Liver (tissue), 10 donors: ENCODE measurements at places on chromosomes 1 and 21. TPM values are rescaled to one million over a fixed set of nuclear protein-coding genes. Genes with fewer than 3 reads are reported as not detected.

Gene RXRG
- total RNA-seq = not detected

Gene EIF2D
- 30.0 TPM for total RNA-seq

Gene MMP23B
- 4.2 TPM for total RNA-seq

GRCh38 chr1:26540351-26540750 lies 10.8 kb downstream of the RPS6KA1 start:
- H3K27ac ChIP-seq = no peak overlapping the region
- no peak for DNase-seq
- no peaks in the 10 kb centered on the region for H3K27me3 ChIP-seq
- H3K4me1 ChIP-seq = peaks cover 2% of the 10 kb centered on the region

- no peak overlapping the region for H3K4me3 ChIP-seq
- H3K27me3 ChIP-seq = no peaks in the 10 kb centered on the region
- no peak for DNase-seq
- no peaks in the 10 kb centered on the region for H3K36me3 ChIP-seq
Observed at GRCh38 chr1:70720109-70720508, 309.0 kb downstream of the CTH start.

DNA sequence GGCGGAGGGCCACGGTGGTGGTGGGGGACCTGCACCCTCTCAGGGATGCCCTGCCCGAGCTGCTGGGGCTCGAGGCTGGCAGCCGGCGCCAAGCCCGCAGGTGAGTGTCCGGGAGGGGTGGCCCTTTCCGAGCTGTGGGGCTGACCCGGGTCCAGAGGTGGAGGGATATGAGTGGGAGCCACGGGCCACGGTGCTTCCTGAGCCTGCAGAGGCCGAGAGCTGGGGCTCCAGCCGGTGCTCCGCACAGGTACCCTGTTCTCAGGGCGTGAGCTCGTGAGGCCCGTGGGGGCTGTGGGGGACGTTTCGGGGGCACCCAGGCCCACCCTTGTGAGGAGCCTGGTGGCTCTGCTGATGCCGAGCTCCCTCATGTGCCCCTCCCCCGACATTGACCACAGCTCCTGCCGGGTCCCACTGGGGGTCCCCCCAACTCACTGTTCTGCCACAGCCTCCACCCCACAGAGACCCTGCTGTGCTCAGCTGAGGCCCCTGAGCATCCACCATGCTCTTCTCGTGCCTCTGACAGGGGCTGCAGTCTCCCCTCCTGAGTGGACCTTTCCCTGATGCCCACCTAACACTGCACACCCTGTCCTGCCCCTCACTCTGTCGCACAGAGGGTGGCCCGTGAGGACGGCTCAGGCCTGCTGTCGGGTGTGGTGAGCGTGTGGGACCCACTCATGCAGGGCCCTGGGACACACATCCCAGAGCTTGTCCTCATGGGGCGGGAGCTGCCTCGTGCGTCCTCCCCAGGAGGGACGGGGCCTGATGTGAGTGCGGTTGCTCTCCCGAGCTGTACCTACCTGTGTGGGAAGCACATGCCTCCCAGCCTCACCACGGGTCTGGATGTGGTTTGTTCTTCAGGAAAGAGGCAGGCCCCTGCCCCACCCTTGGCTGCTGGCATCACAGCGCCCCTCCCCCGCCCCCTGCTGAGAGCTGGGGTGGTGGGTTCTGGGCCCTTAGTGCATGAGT lies 27.5 kb downstream of the SLX9 start:
- no peak overlapping the region for H3K4me3 ChIP-seq
- peaks cover 6% of the 10 kb centered on the region for H3K36me3 ChIP-seq
- H3K27me3 ChIP-seq = no peaks in the 10 kb centered on the region
- H3K27ac ChIP-seq = peak overlapping the region; percentile 63
- no peak for DNase-seq

GRCh38 chr1:101131239-101131843 lies 105.5 kb upstream of the S1PR1 start:
- no peaks in the 10 kb centered on the region for H3K27me3 ChIP-seq
- no peak overlapping the region for H3K27ac ChIP-seq
- no peak overlapping the region for H3K4me3 ChIP-seq
- no peak for DNase-seq
- no peaks in the 10 kb centered on the region for H3K36me3 ChIP-seq
- peaks cover 8% of the 10 kb centered on the region for H3K4me1 ChIP-seq

GRCh38 chr1:165376041-165376810 lies 19.7 kb upstream of the LMX1A start:
- H3K4me1 ChIP-seq = peaks cover 10% of the 10 kb centered on the region
- no peaks in the 10 kb centered on the region for H3K36me3 ChIP-seq
- H3K27ac ChIP-seq = peak overlapping the region; percentile 28
- no peak for DNase-seq

DNA sequence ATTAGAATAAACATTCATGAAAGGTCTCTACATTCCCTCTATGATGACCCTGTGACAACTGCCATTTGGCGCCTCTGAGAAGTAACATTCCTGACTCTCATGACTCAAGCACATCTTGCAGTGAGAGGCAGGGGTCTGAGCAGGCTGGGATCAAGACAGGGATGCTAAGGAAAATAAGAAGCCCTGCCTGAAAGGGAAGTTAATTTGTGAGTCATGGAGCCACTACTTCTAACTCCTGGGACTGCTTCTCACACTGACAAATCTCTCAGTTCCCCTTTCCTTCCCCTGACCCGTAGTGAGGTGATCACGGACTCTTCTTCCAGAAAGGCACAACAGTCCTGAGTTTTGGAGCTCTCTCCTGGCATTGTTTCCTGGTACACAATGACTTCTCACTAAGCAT lies 231.9 kb downstream of the TNR start:
- no peak for DNase-seq
- H3K4me3 ChIP-seq = no peak overlapping the region
- no peaks in the 10 kb centered on the region for H3K36me3 ChIP-seq
- no peaks in the 10 kb centered on the region for H3K27me3 ChIP-seq
- H3K27ac ChIP-seq = no peak overlapping the region

DNA sequence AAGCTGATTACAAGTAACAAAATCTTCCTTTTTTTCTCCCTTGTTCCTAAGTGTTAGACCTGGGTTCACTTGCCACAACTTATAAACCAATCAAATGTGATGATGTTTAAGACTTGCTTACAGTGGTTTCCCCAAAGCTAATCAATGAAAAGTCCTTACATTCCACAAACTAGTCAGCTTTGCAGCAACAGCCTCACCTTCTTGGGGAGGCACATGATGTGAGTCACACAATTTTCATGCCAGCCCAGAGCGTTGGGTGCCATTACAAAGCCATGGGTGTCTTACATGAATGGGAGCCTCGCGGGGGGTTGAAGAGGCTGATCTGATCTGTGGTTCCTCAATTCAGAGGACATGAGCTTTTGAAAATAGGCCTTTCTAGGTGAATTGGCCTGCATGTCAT lies 91.6 kb upstream of the UBE2U start:
- H3K27ac ChIP-seq = no peak overlapping the region
- DNase-seq = no peak
- no peaks in the 10 kb centered on the region for H3K4me1 ChIP-seq
- H3K36me3 ChIP-seq = no peaks in the 10 kb centered on the region
- no peaks in the 10 kb centered on the region for H3K27me3 ChIP-seq

- H3K27me3 ChIP-seq = peaks cover 4% of the 10 kb centered on the region
- DNase-seq = no peak
- no peaks in the 10 kb centered on the region for H3K36me3 ChIP-seq
- H3K4me3 ChIP-seq = no peak overlapping the region
Observed at GRCh38 chr1:186626356-186626932, 53.8 kb downstream of the PTGS2 start.

DNA sequence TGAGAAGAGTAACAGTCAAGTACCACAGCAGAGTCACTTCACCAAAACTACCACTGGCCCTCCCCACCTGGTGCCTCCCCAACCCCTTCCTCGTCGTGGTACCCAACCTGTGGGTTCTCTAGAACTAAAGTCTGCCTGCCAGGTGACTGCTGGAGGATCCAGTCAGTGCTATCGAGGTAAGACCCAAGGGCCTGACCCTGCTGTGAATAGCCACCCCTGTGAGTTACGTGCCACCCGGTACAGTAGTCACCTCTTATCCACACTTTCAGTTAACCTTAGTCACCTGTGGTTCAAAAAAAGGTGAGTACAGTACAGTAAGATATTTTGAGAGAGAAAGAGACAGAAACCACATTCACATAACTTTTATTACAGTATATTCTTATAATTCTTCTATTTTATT lies 16.5 kb downstream of the TTF2 start:
- DNase-seq = no peak
- no peaks in the 10 kb centered on the region for H3K4me1 ChIP-seq
- no peak overlapping the region for H3K4me3 ChIP-seq
- H3K27ac ChIP-seq = no peak overlapping the region
- no peaks in the 10 kb centered on the region for H3K27me3 ChIP-seq

DNA sequence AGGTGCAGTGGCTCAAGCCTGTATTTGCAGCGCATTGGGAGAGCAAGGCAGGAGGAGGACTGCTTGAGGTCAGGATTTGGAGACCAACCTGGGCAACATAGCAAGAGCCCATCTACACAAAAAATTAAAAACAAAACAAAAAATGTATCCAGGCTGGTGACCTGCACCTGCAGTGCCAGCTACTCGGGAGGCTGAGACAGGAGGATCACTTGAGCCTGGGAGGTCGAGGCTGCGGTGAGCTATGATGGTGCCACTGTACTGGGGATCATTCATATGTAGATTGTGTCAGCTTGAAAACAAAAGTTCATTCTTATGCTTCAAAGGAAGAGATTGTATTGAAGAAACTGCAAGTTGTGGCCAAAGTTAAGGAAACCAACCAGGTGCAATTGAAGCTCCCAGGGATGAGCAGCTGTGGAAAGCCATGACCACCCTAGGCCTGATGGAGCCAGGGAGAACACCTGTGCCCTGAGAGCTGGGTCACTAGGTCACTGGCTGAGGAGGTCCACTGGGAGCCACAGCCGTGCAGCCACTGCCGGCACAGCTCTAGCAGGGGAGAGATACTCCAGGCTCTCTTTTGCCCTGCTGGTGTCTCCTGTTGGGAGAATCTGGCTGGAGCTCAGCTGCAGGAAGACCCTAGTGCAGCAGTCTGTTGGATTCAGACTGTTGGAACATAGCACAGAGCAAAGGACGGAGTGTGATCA lies 13.3 kb upstream of the BRWD1 start:
- H3K27ac ChIP-seq = no peak overlapping the region
- H3K4me3 ChIP-seq = no peak overlapping the region
- H3K36me3 ChIP-seq = no peaks in the 10 kb centered on the region
- no peaks in the 10 kb centered on the region for H3K27me3 ChIP-seq
- DNase-seq = no peak
- no peaks in the 10 kb centered on the region for H3K4me1 ChIP-seq

- no peaks in the 10 kb centered on the region for H3K36me3 ChIP-seq
- no peak overlapping the region for H3K27ac ChIP-seq
- H3K4me1 ChIP-seq = no peaks in the 10 kb centered on the region
- no peak overlapping the region for H3K4me3 ChIP-seq
Observed at GRCh38 chr1:171850651-171851350, 9.5 kb downstream of the DNM3 start.

DNA sequence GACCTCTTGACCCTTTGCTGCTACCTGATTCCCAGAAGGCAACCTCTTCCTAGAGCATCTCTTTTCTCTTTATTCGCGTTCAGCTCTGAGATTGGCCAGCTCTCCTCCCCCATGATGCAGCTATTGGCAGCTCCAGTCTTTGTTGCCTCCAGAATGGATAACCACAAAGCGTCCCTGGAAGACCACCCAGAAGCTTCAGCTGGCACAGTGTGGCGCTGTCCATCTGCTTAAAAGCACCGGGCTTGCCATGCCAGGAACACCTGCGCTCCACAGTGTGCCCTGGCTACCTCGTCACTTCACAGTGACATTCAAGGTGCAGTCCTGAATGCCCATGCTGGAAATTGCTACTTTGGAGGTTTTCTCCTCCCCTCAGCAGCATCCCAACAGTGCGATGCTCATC lies 353.9 kb downstream of the LMO4 start:
- H3K27ac ChIP-seq = no peak overlapping the region
- no peaks in the 10 kb centered on the region for H3K4me1 ChIP-seq
- H3K4me3 ChIP-seq = no peak overlapping the region
- no peaks in the 10 kb centered on the region for H3K27me3 ChIP-seq
- no peak for DNase-seq

- H3K27me3 ChIP-seq = no peaks in the 10 kb centered on the region
- H3K4me1 ChIP-seq = peaks cover 2% of the 10 kb centered on the region
- peaks cover 13% of the 10 kb centered on the region for H3K36me3 ChIP-seq
- no peak for DNase-seq
- H3K4me3 ChIP-seq = no peak overlapping the region
- no peak overlapping the region for H3K27ac ChIP-seq
Observed at GRCh38 chr1:169833179-169833901, 38.6 kb upstream of the METTL18 start.

DNA sequence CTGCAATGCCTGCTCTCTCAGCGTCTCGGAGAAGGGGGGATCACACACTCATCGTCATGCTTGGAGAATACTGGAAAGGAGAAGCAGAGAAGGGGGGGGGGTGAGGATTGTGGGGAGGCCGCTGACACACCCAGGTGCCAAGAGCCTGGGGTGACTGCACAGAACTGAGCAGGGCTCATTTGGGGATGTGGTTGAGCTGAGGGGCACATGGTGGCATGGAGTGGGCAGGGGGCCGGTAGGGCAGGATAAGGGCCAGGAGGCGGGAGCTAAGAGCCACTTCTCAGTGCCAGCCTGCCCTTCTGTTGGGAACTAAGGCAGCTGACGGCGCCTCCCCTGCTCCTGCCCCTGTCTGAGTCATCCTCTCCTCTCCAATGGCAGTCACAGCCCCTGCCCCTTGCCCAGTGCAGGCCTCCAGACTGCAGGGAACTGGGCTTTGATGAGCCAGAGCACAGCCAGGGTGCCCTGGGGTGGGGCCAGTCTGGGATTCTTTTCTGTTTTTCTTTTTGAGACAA lies 27.2 kb downstream of the MRPL37 start:
- no peak overlapping the region for H3K4me3 ChIP-seq
- peaks cover 3% of the 10 kb centered on the region for H3K36me3 ChIP-seq
- H3K27me3 ChIP-seq = no peaks in the 10 kb centered on the region
- peaks cover 1% of the 10 kb centered on the region for H3K4me1 ChIP-seq

- DNase-seq = no peak
- H3K36me3 ChIP-seq = peaks cover under 1% of the 10 kb centered on the region
- H3K4me3 ChIP-seq = peak overlapping the region; percentile 93
- H3K27ac ChIP-seq = no peak overlapping the region
Observed at GRCh38 chr1:20507248-20507563, 745 bp downstream of the MUL1 start.

DNA sequence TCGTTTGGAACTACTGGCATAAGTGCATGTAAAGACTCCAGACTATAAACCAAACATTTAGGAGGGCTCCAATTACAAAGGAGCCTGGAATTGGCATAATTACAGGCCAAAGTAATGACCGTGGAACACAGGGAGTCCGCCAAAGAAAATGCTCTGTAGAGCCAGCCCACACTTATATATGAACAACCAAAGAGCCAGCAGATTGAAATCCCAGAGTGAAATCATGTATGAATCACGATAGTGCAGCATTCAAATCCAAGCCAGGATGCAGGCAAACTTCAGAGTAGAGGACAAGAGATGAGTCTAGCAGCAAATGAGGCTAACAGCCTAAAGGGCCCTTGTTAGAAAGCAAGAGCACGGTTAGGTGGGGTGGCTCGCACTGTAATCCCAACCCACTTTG lies 13.1 kb downstream of the VPS26C start:
- H3K36me3 ChIP-seq = no peaks in the 10 kb centered on the region
- H3K4me3 ChIP-seq = no peak overlapping the region
- no peaks in the 10 kb centered on the region for H3K27me3 ChIP-seq
- no peak overlapping the region for H3K27ac ChIP-seq

GRCh38 chr1:159945483-159946241 lies at the start of gene IGSF9:
IGSF9 (minus strand) TSS chr1:159945613; CDS start chr1:159943454, 2,159 bp downstream.
- DNase-seq = peak; percentile 73
- no peaks in the 10 kb centered on the region for H3K27me3 ChIP-seq
- peaks cover 8% of the 10 kb centered on the region for H3K4me1 ChIP-seq

- peaks cover 9% of the 10 kb centered on the region for H3K4me1 ChIP-seq
- H3K27ac ChIP-seq = no peak overlapping the region
- peaks cover 60% of the 10 kb centered on the region for H3K36me3 ChIP-seq
- no peak for DNase-seq
Observed at GRCh38 chr1:30950053-30950452, 41.5 kb upstream of the SDC3 start.
